ENCODE measurements at places on chromosomes 2 and 18.
A peak's percentile ranks its signal among the peaks of the same experiment; 100 is the strongest.

- DNase-seq = peak; percentile 85
These were observed 3.1 kb upstream of the KYNU start for GRCh38 chr2:142874293-142874814.

DNA sequence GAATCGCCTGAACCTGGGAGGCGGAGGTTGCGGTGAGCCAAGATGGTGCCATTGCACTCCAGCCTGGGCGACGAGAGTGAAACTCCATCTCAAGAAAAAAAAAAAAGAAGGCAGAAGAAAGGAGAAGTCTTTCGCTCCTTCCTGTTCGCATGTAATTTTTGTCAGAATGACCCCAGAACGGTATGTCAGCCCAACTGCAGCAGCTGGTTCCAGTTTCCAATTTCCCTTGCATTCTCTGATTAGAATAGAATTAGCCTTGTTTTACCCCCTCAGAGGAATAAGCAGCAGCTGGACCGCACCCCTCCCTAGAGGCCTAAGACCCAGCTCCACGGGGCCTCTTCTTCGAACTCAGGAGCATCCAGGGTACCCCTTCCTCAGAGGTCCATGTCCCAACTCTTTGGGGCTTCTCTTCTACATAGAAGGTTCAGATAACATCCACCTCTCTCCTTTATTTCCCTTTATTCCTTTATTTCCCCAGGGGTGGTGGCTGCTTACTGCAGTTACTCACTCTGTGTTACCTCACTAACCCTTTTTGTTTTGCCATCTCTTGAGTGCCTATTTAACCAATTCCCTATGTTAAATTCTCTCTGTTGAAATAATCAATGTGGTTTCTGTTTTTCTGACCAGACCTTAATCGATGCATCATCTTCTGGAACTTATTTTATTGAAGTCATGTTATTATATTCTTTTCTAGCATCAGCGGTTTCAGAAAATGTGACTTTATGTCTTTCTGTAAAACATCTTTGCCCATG lies 7.2 kb upstream of the PUM2 start:
- no peak for DNase-seq

- peak; percentile 45 for DNase-seq
These were observed 173.0 kb downstream of the CTIF start for GRCh38 chr18:48711651-48712486.

GRCh38 chr2:23478933-23479683 lies 94.1 kb downstream of the KLHL29 start:
- no peak for DNase-seq

DNA sequence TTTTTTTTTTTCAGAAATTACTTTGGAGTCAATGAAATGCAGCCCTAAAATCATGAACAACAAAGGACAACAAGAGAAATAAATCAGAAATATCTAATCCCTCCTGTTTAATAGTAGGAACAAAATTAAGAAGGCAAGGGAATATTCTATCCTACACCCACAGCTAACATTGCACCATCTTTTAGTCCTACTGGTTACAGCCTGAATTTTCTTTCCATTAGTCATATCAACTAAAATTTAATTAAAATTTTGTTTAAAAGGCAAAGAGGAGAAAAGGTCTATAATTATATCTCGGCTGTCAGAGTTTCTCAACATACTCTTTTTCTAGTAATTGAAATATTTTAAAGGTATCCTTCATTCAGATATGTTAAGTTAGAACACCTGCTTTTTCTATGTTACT lies 61.9 kb downstream of the DTNA start:
- no peak for DNase-seq

DNA sequence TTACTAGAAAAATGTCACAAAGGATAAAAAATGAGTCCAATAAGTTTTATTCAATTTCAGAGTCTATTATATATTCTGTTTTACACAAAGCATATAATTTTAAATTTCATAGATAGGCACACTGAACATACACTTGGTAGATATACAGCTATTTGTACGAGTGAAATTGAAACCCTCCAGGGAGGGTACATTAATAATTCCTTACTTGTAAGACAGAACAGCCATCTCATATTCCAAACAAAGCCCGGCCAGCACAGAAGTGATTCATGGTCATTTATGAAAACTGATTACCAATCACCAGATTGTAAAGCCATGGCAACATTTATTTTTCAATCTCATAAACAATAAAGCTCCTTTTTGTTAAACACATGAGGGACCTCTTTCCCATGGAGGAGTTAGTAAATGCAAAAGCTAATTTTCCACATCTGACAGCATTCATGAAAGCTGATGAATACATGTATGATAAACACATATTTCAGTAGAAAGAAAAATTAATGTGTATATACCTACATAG lies 190.6 kb downstream of the TDRD15 start:
- DNase-seq = no peak

DNA sequence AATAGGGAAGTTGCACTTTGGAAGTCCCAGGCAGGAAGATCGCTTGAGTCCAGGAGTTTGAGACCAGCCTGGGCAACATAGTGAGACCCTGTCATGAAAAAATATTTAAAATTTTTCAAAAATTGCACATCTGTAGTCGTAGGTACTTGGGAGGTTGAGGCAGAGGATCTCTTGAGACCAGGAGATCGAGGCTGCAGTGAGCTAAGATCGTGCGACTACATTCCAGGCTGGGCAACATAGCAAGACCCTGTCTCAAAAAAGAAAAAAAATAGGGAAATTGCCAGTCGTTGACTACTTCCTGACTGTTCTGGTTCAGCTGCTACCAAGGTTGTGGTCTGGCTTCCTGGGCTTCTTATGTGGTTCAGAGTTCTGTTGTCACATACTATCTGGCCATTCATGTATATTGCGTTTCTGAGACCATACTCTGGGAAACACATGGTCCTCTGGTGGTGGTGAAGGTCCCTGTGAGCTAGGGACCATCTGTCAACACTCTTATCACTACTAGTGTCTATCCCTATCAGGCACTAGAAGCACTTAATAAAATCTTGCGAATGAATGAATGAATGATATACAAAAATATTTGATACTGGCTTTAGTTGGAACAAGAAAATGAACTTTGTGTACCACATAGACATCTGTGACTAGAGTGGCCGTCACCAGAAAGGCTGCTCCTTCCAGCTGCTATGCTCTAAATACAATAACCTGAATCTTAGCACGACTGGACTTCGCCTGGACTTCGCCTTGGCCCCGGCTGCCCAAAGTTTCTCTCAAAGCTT lies 861 bp upstream of the KLHL23 start:
- no peak for DNase-seq

GRCh38 chr18:56003720-56004088 lies 415.7 kb upstream of the TCF4 start:
- no peak for DNase-seq

GRCh38 chr2:183248866-183249567 lies 124.8 kb downstream of the NUP35 start:
- DNase-seq = peak; percentile 42

- DNase-seq = no peak
These were observed 679 bp downstream of the TSGA10 start for GRCh38 chr2:99153921-99154604.

DNA sequence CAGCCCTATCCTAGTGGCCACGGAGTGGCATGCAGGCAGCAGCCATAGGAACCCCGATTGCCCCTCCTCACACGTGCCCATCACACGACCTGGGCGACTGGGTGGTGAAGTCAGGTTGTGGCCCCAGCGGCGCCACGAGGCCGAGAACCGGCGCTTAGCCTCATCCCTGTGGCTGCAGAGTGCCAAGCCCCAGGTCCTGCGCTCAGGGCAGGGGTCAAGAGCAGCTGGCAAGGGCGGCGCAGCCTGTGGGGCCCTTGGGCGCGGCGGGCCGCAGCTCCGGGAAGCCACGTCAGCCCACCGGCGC lies 73.3 kb downstream of the RPIA start:
- no peak for DNase-seq

DNA sequence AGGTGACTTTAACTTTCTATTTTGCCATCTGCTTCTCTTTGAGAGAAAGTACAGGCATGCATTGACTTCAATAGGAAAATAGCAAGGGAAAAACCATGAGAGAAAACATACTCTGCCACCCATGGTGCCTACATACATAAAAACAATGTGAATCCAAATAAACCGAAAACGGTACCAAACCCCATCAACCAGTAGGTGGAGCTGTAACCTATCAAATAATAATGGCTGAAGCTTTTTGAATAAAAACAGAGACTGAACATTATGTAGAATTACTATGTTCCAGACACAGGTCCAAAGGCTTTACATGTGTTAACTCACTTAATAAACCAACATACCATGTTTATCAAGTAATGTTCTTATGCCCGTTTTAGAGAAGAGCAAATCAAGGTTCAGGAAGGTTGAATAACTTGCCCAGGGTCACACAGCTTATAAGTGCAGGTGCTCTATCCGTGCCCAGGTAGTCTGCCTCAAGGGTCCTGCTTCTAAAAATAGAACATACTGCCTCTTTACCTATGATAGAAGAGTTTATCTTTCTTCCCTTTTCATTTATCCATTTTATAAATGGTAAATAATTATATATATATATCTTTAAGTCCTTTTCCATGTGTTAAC lies 293.9 kb upstream of the SYT4 start:
- peak; percentile 50 for DNase-seq

DNA sequence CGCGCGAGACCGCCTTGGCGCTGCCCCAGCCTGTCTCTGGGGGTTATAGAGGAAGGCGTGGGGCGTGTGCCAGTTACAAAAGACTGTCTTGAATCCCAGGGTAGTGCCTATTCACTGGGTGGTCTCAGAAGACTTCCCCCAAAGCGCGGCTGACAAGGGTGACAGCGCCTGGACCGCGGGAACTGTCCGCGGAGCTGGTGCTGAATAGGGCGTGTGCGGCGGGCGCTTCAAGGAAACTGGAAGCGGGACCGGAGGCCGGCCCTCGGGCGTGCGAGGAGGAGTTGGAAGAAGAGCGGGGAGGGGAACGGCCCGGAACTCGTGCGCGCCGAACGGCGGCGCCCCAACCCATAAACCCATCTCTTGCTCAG lies 2.3 kb downstream of the EGR4 start:
- peak; percentile 36 for DNase-seq

DNA sequence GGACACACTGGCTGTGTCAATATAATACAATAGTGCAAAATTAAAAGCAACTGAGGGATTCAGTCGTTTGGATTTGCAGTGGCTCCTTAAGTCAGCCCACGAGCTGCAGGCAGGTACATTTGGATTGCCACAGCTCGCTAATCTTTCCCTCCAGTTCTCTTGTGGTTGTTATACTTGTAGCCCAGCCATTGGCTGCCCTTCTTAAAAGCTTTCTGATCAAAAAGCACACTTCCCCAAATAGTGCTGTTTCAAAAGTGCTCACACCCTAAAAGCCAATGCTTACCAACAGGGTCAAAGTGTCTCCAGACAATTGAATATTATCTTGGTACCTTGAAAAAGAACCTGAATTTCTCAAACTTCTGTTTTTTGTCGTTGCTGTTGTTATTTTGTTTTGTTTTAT lies 404.7 kb upstream of the FAM98A start:
- no peak for DNase-seq

GRCh38 chr2:79087785-79088364 lies at the start of gene REG1B:
REG1B (minus strand) TSS chr2:79087993; CDS start chr2:79087612, 381 bp downstream.
- DNase-seq = no peak

DNA sequence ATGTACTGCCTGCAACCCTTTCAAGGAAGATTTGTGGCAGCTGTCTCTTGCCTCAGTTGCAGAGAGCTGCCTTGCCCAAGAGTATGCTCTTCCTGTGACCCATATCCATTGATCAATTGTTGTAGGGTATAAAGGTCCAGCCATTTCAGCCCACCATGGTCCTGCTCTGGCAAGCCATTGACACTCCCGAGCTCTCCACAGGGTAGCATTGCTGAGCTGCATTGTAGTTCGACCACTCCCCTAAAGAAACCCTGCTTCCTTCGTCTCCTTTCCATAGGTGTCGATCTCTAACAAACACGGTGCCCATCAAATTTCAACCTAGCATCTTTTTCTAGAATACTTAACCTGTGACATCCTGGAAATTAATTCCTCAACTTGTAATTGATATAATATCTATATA lies 104.9 kb upstream of the NDUFV2 start:
- no peak for DNase-seq

GRCh38 chr2:23988371-23988770 lies 21.5 kb upstream of the MFSD2B start:
- DNase-seq = peak; percentile 42

DNA sequence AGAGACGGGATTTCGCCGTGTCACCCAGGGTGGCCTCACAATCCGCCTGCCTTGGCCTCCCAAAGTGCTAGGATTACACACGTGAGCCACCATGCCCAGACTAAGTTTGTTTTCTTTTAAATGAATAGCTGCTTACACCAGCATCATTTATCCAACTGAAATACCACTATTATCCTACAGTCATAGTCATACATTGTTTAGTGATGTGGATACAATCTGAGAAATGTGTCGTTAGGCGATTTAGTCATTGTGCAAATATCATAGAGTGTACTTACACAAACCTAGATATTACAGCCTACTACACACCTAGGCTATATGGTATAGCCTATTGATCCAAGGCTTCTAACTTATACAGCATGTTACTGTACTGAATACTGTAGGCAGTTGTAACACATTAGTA lies 10.3 kb downstream of the ZC3H15 start:
- DNase-seq = no peak

DNA sequence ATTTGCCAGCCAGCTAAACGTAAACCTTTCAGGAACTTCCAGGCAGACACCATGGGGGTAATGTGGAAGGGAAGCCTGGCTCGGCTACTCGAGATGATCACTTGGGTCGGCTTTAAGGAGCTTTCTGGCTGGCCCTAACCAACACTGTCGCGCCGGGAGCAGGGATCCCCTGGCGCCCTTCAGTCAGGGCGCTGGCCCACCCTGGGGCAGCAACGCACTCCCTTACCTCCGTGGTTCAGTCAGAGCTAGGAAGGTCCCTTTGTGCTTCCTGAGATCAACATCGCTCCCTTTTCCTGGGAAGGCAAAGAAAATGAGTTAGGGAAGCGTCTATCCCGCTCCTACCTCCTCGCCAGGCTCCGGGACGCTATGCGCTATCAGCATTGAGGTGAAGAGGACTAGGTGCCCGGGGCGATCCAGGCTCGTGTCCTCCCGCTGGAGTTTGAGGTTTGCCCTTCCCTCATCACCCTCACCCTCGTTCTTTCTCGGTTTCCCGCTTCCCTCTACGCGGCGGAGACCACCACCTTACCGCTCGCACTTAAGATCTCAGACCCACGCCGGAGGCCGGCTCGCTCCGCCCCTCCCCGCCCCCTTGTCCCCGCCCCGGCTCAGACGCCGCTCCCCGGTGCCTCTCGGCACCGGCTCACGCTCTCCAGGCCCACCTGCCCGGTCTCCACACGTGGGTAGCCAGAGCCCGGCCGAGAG lies 449 bp upstream of the ATRAID start:
- no peak for DNase-seq

- DNase-seq = no peak
These were observed 633.2 kb downstream of the NRXN1 start for GRCh38 chr2:50398766-50399056.

- DNase-seq = no peak
These were observed 248.6 kb downstream of the SP3 start for GRCh38 chr2:173716458-173717052.

- DNase-seq = no peak
These were observed 129.1 kb downstream of the SPTBN1 start for GRCh38 chr2:54585136-54585733.

DNA sequence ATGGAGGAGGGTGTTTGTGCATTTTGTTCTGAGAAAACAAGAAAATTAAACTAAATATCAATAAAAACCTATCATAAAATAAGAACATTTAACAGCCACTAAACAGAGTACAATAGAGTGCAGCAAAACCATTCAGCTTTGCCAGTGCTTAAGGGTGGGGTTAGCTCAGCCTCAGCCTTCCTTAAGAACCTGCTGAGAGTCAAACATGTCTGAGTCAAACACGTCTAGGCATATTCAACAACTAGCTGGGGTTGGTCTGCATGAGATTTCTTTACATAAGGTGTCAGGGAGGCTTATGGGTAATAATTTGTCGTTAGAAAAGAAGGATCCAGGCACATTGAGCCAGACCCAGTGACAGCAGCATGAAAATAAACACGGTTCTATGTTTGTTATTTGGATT lies 298.2 kb downstream of the SP3 start:
- DNase-seq = no peak
